Activated CD8-positive, alpha-beta memory T cell treated with anti-CD3 and anti-CD28 coated beads for 48 hours (primary cell): ENCODE measurements at places on chromosomes 1 and 21.

- no peak for DNase-seq
These were observed 822 bp downstream of the CCT3 start for GRCh38 chr1:156337052-156337887.

- peak; percentile 69 for DNase-seq
These were observed at the start of the genes ATP5PB and WDR77 for GRCh38 chr1:111448918-111449702. Gene ATP5PB (plus strand): TSS chr1:111449464. CDS start chr1:111449542, 78 bp downstream. Gene WDR77 (minus strand): TSS chr1:111449256. CDS start chr1:111449169, 87 bp downstream.

- no peak for DNase-seq
These were observed 19.8 kb downstream of the SPRTN start for GRCh38 chr1:231357831-231358354.

DNA sequence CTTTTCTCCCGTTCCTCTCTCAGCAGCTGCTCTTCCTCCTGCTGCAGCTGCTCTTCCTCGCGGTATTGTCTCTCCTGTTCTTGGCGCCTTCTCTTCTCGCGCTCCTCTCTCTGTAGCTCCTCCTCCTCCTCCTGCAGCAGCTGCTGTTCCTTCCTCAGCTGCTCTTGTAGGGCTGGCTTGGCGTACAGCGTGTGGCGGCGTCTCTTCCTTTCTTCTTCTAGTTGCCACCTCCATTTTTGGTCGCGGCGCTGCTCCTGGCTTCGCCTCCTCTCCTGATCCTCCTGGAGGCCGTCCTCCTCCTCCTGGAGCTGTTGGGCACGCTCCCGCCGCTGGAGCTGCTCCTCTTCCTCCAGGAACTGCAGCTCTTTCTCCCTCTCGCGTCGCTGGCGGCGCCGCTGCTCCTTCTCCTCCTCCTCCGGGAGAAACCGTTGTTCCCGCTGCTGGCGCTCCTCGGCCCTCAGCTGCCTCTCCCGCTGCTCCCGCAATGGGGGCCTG, 4.8 kb downstream of the TCHH start:
- no peak for DNase-seq

DNA sequence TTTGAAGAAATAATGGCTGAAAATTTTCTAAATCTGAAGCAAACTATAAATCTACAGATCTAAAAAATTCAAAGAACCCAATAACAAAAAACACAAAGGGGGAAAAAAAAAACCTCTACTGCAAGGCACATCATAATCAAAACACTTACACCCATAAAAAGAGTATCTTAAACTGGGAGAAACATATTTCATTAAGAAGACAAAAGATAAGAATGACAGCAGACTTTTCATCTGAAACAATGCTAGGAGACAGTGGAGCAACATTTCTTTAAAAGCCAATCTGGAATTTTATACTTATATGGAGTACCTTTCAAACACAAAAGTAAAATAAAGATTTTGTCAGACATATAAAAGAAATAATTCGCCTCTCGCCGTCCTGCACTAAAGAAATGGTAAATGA, 49.1 kb downstream of the COP1 start:
- DNase-seq = no peak

DNA sequence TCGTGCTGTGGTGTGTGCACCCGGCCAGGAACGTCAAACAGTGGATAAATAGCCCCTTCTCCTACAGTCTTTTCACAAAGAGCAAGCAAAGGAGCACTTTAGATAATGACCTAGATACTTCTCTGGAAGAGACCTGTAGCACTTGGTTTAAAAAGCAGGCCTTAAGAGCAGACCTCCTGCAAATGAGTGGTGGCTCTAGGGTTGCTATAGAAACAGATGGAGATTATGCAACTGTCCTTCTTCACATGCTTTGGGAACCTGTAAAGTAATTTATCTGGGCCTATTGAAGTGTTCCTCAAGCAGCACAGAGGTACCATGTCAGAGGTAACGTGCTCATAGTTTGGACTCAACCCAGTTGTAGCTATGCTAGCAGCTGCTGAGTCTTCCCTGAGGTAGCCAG, 208.2 kb upstream of the KIAA0040 start:
- DNase-seq = no peak

- no peak for DNase-seq
These were observed 45.4 kb downstream of the NEK7 start for GRCh38 chr1:198201956-198202784.

DNA sequence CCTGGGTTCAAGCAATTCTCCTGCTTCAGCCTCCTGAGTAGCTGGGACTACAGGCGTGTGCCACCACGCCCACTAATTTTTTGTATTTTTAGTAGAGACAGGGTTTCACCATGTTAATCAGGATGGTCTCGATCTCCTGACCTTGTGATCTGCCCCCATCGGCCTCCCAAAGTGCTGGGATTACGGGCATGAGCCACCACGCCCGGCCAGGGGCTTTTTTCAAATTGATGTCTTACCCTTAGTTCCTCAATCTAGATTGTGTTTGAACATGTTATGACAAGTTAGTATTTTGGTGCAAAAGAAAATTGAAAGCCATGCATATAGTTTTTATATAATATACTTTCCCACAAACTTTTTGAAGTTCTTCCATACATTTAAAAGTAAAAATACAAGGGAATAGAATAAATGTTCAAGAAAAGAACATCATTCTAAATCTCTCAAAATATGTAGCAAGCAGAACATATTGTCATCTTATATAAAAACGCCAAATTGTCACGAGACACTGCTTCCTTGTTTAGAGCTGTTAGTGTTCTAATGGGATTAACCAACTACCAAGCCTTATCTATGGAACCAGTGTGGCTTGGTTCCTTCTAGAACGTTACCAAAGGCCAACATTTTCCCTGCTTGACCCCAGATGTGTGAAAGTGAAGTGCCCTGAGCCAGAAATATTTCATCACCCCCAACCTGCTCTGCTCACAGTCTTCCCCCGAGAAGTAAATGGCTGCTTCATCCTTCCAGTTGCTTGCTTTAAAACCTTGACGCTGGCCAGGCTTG, 9.5 kb upstream of the PLEKHM2 start:
- DNase-seq = no peak

DNA sequence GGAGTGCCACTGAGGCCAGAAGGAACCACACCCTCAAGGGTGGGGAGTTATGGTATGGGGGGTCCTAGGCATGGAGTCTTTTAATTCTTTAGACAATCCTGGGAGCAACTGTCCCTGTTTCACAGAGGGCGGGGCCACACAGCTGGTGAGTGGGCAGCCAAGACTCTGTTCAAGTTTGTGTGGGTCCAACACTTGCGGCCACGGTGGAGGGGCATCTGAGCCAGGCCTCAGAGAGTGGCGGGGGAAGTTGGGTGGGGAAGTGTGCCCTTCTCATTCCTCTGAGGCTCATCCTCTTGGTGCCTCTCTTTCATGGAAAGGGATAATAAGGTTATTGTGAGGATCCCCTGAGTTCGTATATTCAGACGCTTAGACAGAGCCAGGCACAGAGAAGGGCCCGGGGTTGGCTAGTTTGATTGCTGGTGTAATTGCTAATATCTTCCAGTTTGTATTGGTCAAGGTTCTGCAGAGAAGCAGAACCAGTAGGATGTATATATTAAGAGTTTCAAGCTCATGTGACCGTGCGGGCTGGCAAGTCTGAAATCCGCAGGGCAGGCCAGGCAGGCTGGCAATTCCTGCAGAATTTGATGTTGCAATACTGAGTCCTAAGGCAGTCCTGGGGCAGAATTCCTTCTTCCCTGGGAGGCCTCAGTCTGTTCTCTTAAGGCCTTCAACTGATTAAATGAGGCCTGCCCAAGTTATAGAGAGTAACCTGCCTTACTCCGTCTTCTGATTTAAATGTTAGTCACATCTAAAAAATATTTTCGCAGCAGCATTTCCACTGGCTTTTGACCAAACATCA, 15.9 kb downstream of the PCSK9 start:
- no peak for DNase-seq

GRCh38 chr1:6322161-6322560, 61.3 kb upstream of the GPR153 start:
- DNase-seq = no peak

DNA sequence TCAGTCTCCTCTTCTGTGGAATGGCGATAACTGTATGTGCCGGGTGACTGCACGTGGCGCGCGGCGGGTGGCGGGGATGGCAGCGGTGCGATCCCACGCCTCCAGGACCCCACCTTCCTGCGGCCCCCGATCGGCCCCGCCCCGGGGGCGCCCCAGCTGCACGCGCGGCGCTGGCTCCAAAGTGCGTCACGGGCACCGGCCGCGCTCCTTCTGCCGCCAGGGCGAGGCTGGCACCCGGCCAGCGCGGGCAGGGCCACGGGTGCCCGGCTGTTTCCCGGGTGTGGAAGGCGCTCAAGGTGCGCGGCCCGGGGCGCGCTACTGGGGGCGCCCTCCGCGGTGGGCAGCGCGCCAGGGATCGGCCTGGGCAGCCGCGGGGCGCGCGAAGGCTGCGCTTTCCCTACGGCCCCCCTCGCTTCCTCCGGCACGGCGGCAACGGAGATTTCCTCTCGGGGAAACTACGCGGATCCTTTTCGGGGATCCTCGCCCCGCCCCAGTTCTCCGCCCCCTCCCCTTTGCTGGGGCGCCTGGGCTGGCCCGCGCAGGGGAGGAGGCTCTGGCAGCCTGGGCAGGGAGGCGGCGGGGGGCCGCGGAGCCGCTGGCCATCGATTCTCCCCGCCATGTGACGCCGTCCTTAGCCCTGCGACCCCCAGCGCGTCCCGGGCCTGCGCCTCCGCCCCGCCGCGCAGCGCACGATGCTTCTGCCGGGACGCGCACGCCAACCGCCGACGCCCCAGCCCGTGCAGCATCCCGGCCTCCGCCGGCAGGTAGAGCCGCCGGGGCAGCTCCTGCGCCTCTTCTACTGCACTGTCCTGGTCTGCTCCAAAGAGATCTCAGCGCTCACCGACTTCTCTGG, at the start of gene EVA1C:
EVA1C (plus strand) TSS at position 545 of the 853 bp plus-strand sequence; CDS start at position 693, 148 bp downstream.
- peak; percentile 49 for DNase-seq

DNA sequence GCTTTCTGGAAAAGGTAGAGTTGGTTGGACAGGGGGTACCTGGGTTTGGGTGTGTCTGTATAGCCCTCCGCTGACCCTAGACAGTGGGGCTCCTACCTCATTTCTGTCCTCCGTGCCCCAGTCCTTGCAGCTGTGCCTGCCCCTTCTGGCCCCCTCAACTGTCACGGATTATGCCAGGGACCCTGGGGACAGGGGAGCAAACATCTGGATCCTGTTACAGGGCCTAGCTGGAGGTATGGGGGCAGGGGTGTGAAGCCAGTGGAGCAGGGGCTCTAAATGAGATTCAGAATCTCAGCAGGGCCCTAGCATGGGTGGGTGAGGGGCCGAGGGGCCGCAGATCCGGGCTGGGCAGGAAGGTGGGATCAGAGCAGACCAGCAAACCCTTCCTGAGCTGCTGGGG, 81.0 kb downstream of the TAS1R2 start:
- no peak for DNase-seq

- DNase-seq = no peak
These were observed 391.0 kb downstream of the PTPRC start for GRCh38 chr1:199029855-199030254.

GRCh38 chr1:162291000-162291399, 85.7 kb downstream of the SPATA46 start:
- no peak for DNase-seq

GRCh38 chr1:10795276-10796021, 997 bp downstream of the CASZ1 start:
- DNase-seq = no peak

- DNase-seq = no peak
These were observed 11.5 kb upstream of the CXADR start for GRCh38 chr21:17501107-17502006.

GRCh38 chr1:165632152-165632469, 1.1 kb downstream of the MGST3 start:
- DNase-seq = peak; percentile 1

- DNase-seq = no peak
These were observed 60.5 kb upstream of the HP1BP3 start for GRCh38 chr1:20847611-20848080.

DNA sequence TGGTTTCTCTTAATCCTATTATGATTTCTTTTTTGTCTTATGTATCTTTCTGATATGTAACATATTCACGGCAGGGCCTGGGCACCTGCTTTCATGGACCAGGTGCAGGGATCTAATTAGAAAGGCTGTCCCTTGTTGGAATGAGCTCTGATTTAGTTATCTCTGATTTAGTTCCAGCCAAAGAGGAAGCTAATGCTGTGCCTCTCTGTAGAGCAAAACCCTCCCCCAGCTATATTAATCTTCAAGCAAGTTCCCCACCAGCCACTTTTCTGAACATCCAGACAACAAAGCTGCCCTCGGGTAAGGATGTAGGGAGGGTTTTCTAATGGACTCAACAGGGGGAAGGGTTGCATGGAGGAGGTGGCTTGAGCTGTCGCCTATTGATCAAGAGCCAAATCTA, 6.1 kb downstream of the TSACC start:
- no peak for DNase-seq

DNA sequence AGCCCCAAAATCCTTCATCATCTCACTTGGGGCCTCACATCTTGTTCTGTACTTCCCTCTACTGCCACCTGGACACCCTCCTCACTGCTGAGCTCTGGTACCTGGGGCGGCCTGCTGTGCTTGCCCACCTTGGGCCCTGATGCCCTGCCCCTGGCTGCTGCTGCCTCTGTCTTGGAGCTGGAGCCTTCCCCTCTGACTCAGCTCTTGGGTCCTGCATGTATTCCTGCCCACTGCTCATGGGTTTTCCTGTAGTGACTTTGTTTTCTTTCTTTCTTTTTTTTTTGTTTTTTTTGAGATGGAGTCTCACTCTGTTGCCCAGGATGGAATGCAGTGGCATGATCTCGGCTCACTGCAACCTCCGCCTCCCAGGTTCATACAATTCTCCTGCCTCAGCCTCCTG, 37.5 kb downstream of the TRAPPC10 start:
- DNase-seq = no peak

DNA sequence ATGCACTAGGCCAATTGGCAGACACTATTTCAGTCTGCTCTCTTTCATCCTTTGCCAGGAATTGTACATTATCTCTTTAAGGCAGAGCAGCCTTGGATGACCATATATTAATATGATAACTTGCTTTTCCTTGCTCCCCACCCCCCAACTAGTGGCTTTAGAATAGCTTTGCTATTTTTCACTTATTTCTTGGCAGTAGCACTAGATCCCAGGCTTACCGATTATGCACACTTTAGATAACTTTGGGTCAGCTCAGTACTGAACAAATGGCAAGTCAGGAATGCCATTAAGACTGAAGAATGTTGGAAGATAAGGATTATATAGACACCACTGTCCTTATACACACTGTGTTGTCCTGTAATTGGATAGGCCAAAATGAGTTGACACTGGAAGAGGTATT, 146.4 kb downstream of the FGGY start:
- DNase-seq = no peak

DNA sequence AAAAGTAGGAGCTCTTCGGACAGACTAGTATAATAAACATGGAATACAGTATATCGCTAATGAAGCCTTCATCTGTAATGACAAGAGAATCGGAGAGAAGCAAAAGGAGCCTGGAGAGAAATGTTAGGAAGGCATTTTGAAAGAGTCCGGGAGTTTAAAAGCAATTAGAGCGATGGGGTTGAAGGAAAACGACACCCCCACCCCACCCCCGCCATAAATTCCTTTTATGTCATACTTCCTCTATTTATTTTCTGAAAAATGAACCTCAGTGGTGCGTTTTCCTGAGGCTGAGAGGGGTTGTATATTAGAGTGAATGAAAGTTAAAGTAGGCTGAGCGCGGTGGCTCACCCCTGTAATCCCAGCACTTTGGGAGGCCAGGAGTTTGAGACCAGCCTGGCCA, 635 bp upstream of the APH1A start:
- no peak for DNase-seq

DNA sequence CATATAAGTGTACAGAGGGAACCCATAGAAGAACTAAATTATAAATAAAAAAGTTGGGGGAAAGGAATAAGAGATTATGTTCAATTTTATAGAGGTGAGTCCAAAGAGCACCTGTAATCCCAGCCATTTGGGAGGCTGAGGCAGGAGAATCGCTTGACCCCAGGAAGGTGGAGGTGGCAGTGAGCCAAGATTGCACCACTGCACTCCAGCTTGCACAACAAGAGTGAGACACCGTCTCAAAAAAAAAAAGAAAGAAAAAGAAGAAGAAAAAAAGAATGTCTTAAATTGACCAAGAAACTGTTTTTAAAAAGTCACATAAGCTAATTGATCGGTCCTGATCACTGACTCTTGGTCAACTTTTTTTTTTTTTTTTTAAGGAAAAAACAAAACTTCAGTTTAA, 19.1 kb upstream of the ATF3 start:
- DNase-seq = no peak
